ENCODE measurements at places on chromosomes 7 and 10.

DNA sequence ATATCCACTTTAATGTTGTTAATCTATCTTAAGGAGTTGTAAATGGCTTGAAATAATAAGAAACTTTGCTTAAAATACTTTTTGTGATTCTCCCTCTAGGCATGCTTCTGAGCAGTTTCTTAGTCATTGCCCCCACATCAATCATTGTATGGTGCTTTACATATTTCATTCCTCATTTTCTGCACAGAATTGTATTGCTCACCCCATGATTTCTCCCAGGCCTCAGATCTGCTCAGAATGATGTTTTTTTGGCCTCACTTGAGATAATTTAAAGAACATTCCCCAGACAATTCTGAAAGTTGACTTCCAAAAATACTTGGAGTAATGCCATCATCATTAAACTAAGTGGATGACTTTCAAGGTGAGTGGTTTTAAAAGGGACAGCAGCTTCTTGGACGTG lies 82.1 kb upstream of the PRPS1L1 start:
- DNase-seq: no peak

- DNase-seq: no peak
Observed at GRCh38 chr7:158098125-158099030, 489.2 kb downstream of the PTPRN2 start.

GRCh38 chr7:74604326-74605020 lies 53.0 kb upstream of the GTF2I start:
- no peak for DNase-seq

- no peak for DNase-seq
Observed at GRCh38 chr7:150938566-150938965, 39.6 kb downstream of the KCNH2 start.

DNA sequence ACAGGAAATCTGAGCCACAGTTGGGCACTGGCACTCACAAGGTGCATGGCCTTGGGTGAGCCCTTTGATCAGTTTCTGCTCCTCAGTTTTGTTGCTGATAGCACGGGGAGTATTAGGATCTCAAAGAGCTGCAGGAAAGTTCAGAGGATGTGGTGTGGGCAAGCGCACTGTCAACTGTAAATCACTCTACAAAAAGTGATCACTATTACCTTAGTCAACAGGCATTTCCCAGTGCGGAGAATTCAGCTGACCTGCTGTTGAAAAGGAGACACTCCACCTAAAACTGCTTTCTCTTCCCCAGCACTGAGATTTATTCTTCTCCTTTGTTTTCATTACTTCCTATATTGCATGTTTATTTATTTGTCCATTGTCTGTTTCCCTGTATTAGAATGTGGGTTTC lies 331.0 kb downstream of the PRPF18 start:
- no peak for DNase-seq

DNA sequence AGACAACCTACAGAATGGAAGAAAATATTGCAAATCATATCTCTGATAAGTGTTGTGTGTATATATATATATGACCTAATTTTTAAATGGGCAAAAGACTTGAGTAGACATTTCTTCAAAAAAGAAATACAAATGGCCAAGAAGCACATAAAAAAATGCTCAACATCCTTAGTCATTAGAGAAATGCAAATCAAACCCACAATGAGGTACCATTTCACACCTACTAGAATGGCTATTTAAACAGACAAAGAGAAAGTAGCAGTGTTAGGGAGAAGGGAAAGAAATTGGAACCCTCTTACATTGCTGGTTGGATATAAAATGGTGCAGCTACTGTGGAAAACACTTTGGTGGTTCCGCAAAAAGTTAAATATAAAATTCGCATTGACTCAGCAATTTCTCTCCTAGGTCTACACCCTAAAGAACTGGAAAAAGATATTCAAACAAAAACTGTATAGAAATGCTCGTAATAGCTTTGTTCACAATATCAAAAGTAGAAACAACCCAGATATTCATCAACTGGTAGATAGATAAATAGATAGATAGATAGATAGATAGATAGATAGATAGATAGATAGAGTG lies 16.3 kb downstream of the ACSL5 start:
- DNase-seq: no peak
